AG10803 (cell line): ENCODE measurements at places on chromosomes 16 and 17.
A peak's percentile ranks its signal among the peaks of the same experiment; 100 is the strongest.

- DNase-seq, result no peak
Observed at GRCh38 chr17:72977771-72978417, 114.6 kb downstream of the SLC39A11 start.

DNA sequence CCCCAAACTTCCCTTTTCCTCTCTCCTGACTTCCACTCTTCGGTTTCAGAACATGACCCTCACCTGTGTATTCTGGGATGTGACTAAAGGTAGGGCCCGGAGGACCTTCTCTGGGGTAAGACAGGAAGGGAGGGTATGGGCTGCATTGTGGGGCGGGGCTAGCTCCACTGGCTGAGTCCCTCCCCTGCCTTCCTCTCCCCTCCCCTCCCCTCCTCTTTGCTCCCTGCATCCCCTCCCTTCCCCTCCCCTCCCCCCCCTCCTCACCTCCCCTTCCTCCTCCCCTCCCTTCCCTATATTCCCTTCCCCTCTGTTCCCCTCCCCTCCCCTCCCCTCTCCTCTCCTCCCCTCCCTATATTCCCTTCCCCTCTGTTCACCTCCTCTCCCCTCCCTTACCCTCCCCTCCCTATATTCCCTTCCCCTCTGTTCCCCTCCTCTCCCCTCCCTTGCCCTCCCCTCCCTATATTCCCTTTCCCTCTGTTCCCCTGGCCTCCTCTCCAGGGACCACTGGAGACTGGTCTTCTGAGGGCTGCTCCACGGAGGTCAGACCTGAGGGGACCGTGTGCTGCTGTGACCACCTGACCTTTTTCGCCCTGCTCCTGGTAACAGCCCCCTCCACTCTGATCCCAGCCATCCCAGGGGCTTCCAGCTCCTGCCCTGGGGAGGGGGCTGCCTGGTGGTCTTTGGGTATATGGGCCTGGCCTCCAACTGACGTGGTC lies 11.8 kb downstream of the ADGRG3 start:
- no peak for DNase-seq

DNA sequence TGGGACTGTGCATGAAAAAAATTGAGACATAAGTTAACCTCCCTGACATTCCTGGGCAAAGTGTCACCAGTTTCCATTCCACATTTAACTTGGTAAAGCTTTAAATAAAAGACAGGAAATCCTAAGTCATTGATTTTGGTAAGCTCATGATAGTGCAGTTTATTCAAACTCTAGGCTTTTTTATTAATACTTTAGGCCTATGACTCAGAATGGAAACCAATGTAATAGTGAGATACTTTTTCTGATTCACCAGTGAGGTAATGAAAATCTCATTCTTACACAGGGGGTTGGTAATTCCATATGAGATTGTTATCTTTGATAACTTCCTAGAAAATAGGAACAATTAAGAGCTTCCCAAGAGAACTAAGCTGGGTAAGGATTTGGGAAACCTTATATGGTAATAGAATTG lies 91.1 kb downstream of the NLK start:
- DNase-seq, result peak; percentile 60

- no peak for DNase-seq
Observed at GRCh38 chr16:5062790-5063765, 2.7 kb downstream of the C16orf89 start.

GRCh38 chr16:19315889-19316433 lies 30.4 kb downstream of the CLEC19A start:
- DNase-seq, result no peak

DNA sequence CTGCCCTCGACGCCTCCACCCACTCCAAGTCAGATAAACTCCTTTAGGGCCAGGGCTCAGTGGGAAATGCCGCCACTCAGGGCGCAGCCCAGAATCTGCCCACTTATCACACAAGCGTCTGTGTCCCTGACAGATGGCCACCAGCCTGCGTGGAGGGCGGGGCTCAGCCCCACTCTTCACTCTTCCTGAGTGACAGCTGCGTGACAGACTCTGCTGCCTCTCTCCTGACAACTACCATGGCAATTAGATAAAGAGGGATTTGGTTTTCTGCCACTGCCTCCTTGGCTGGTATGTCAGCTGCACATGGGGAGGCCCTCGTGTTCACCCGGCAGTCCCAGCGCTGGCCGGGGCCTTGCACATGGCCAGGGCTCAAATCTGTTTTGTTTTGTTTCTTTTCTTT lies 96.2 kb downstream of the RTN4RL1 start:
- DNase-seq, result no peak

- DNase-seq, result no peak
Observed at GRCh38 chr17:44376124-44376523, 12.5 kb upstream of the FAM171A2 start.

DNA sequence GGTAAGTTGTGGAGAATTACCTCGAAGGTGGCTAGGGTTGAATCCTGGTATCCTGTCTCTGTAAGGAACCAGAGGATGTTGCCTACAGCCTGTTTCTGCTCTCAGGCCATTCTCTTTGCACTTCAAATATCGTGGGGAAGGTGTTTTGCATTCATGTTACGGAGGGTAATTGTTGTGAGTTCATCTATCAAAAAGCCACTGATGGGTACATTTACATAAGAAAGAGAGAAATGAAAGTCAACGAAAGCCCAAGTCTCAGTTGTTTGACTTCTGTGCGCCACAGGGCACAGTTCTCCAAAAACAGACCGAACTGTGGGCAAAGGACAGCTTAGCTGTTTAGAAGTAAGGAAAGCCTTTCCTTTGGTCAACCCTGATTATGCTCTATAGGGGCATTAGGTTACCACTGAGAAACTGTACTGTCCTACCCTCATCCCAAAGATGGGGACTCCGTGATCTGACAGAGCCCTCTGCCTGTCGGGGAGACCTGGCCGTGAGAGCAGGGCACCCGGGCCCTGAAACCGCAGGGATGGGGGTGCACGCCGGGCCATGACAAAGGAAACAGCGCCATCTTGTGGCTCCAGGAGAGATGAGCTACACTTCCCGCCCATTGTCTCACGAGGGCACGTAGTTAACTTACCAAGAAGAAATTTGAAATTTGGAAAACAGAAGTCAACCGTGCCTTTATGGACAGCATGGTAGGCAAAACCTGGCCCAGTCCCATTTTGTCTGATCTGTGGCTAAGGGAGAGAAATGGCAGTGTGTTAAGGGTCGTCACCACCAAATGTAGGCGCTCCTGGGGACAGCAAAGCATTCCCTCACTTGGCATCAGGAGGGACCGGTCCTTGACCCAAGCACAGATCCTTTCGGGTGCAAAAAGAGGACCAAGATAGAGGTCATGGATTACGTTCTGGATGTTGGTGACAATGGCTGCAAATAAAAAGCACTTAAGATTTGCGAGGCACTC lies 74.5 kb upstream of the DYNLRB2 start:
- DNase-seq, result peak; percentile 46

DNA sequence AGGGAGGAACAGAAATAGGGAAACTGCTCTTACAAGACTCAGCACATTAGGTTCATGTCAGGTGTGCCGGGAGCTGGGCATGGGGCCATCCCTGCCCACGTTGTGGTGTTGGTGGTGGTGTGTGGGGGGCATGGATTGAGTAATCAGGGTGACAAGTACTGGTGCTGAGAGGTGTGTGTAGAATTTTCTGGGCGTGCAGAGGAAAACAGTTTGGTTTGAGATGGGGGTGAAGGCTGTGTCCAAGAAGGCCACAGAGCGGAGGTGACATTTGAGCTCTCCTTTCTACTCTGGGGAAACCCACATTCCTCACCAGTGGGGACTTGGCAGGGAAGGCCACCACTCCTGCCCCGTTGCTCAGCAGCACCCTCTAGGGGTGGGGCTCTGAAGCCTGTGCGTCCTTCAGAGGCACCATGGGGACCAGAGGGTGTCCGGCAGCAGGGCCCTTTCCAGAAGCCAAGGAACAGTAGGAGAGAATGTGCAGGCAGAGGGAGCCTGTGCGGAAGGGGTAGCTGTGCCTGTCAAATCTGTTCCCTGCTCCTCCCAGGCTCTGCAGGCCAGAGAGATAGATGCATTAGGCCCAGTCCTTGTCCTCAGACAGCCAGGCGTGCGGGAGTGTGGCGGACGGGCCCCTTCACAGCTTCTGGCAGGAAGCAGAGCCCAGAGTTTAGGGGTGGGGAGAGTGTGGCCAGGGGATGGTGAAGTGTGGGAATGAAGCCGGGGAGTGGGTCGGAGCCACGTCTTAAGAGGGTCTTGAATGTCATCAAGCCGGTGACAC lies 48.7 kb upstream of the GSE1 start:
- DNase-seq, result no peak

DNA sequence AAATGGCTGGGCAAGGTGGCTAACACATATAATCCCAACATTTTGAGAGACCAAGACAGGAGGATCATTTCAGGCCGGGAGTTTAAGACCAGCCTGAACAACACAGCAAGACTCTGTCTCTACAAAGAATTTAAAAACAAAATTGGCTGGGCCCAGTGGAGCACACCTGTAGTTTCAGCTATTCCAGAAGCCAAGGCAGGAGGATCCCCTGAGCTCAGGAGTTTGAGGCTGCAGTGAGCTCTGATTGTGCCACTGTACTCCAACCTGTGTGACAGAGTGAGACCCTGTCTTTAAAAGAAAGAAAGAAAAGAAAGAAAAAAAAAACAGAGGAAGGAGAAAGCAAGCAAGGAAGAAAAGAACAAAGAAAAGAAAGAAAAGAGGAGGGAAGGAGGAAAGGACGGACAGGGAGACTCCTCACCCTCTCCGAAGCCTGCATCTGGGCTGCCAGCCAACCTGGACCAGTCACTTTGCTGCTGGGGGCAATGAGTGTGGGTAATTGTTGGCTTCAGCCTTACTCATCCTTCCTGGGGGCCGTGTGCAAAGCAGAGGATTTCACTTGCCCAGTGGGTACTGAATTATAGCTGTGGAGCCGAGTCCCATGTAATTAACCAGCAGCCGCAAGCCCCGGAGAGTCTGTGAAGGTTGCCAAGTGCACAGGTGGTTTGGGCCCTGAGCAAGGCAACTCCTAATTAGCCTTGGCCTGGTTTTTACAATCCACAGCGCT lies 6.7 kb upstream of the MT4 start:
- DNase-seq, result peak; percentile 65

DNA sequence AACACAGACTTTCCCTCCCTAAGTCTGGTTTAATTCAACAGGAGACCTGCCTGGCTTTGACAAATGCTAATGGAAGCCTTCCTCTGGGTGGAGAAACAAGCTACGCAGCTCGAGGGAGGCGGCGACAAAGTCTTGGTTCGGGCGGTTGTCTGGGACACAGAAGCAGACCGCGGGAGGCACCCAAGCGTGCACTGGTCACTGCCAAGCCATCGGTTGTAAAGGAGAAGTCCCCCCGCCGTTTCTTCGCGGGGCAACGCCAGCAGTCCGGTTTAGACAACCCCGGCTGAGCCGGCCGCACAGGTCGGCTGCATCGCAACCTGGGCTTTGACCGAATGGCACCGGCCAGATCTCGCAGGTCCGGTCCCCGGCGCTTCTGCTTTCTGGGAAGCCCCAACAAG lies 586 bp downstream of the GLYR1 start:
- DNase-seq, result peak; percentile 56

GRCh38 chr16:10031473-10031872 lies 150.8 kb downstream of the GRIN2A start:
- DNase-seq, result peak; percentile 13

DNA sequence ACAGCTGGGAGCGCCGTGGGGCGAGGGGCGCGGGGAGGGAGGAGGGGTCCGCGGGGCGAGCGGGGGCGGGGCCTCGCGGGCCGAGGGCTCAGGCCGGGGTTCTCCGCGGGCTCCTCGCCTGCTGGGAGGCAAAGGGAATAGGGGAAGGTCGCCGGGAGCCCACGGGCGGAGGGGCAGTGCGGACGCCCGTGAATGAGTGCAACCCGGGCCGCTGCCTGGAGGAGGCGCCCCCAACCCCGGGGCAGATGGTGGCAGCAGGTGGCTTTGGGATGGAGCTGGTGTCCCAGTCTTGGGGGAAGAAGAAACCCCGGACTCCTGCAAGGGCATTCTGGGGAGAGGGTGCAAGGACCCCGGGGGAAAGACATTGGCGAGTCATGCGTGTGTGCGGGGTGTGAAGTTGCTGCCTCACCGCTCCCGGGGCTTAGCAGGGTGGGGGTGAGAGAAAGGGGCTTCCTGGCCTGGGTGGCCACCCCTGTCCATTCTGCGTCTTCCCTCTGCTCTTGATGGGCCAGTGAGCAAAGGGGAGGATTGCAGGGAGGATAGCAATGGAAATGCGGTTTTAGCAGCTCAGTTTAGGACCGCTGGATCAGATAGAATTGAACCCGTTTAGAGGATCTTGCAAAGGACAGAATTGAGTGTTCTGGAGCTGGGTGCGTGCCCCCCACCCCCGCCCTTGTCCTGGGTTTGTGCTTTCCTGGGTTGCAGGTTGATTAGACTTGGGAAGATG lies 526 bp downstream of the KIAA0513 start:
- no peak for DNase-seq

DNA sequence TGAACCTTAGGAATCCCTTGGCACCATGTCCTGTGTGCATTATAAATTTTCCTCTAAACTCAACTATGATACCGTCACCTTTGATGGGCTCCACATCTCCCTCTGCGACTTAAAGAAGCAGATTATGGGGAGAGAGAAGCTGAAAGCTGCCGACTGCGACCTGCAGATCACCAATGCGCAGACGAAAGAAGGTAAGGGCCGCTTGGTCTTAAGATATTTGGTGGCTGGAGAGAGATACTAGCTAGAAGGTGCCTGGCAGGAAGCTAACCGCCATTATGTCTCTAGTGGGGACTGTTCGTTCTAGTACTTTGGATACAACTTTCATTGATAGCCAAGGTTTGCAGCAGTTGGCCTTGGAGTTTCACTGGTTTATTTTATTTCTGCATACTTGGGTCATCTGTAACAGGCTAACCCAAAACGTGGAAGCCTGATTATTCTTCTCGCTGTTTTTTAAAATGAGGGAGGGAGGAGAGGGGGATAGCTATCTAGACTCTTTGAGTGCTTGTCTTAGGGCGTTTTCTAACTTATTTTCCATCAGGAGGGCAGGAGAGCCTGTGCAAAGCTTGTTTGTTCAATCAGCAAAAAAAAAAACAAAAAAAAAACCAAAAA lies 1.3 kb downstream of the RBBP6 start:
- DNase-seq, result peak; percentile 9

DNA sequence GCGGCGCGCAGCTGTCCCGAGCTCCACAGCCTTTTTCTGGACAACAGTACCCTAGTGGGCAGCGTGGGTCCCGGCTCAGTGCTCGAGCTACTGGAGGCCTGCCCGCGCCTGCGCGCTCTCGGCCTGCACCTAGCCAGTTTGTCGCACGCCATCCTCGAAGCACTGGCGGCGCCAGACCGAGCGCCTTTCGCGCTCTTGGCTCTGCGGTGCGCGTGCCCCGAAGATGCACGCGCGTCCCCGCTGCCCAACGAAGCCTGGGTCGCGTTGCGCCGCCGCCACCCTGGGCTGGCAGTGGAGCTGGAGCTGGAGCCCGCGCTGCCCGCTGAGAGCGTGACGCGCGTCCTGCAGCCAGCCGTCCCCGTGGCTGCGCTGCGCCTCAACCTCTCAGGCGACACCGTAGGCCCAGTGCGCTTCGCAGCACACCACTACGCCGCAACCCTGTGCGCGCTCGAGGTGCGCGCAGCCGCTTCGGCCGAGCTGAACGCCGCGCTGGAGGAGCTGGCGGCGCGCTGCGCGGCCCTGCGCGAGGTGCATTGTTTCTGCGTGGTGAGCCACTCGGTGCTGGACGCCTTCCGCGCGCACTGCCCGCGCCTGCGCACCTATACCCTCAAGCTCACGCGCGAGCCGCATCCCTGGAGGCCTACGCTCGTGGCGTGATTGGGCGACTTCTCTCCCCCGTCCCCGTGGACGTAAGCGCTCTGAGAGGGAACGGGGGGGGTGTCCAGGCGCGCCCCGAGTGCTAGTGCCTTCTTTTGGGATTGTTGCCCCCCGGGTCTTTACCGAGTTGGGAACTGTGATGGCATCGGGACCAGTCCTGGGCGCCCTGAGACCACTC lies 1.2 kb upstream of the HSF4 start:
- peak; percentile 39 for DNase-seq

GRCh38 chr17:609232-609810 lies 105.3 kb downstream of the VPS53 start:
- peak; percentile 37 for DNase-seq
